ENCODE measurements at places on chromosomes 6 and 20. TPM values are rescaled to one million over a fixed set of nuclear protein-coding genes. Genes with fewer than 3 reads are reported as not detected.

The HSD17B8 gene
- 31.3 TPM for total RNA-seq

The LINC00237 gene
- not detected for total RNA-seq

The PNLDC1 gene
- total RNA-seq: 0.40 TPM

The HDGFL1 gene
- total RNA-seq: not detected

The PAX1 gene
- not detected for total RNA-seq

All from activated naive CD4-positive, alpha-beta T cell treated with anti-CD3 and anti-CD28 coated beads for 36 hours (primary cell).